ENCODE measurements at places on chromosomes 6 and 20.

- peak overlapping the region; percentile 80 for H3K27ac ChIP-seq
- peaks cover 31% of the 10 kb centered on the region for H3K36me3 ChIP-seq
- H3K4me1 ChIP-seq, result peaks cover 39% of the 10 kb centered on the region
- H3K4me3 ChIP-seq, result no peak overlapping the region
These were observed 3.9 kb downstream of the ZMYND8 start for GRCh38 chr20:47352332-47353238.

DNA sequence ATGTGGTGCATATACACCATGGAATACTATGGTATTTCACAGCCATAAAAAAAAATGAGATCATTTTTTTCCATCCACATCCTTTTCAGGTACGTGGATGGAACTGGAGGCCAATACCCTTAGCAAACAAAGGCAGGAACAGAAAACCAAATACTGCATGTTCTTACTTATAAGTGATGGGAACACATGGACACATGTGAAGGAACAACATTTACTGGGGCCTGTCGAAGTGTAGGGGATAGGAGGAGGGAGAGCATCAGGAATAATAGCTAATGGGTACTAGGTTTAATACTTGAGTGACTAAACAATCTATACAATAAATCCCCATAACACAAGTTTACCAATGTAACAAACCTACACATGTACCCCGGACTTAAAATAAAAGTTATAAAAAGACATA is 30.5 kb downstream of the CCN2 start:
- H3K27me3 ChIP-seq, result peaks cover 46% of the 10 kb centered on the region
- H3K27ac ChIP-seq, result no peak overlapping the region
- no peaks in the 10 kb centered on the region for H3K36me3 ChIP-seq
- no peak for DNase-seq
- no peak overlapping the region for H3K4me3 ChIP-seq

GRCh38 chr6:74764486-74764885 is 441.4 kb downstream of the COL12A1 start:
- no peaks in the 10 kb centered on the region for H3K4me1 ChIP-seq
- H3K4me3 ChIP-seq, result no peak overlapping the region
- no peaks in the 10 kb centered on the region for H3K36me3 ChIP-seq
- no peak overlapping the region for H3K27ac ChIP-seq
- H3K27me3 ChIP-seq, result no peaks in the 10 kb centered on the region

DNA sequence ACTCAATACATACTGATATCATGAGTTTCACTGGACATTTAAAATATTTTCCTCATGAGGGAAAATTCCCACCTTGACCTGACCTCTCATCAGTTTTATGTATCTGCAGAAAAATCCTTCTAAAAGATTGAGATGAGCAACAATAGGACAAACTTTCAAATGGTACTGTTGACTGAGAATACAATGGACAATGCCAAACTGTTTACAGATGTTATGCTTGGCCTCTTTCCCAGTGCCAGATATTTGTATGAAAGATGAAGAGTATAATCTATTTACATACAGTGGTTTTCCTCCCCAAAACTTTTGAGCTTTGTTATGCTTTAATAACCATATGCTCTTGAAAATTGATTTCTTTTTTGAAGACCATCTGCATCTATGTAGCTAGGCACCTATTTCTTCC is 245.1 kb upstream of the RSPO3 start:
- H3K4me1 ChIP-seq, result no peaks in the 10 kb centered on the region
- H3K27ac ChIP-seq, result no peak overlapping the region
- no peak overlapping the region for H3K4me3 ChIP-seq
- no peaks in the 10 kb centered on the region for H3K27me3 ChIP-seq
- DNase-seq, result no peak

DNA sequence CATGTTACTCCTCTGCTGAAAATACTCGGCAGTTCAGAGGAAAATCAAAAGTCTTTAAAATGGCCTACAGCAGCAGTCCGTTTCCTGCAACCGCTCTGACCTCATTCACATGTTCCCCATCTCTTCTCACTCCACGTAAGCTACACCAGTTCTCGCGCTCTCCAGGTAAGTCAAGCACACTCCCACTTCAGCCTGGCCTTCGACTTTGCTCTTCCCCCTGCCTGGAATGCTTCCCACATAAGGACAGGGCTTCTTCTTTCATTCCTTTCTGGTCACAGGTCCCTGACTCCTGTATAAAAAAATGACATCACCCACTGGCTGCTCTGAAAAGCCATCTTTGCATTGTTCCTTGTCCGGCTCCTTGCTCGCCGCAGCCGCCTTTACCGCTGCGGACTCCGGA is 42.7 kb downstream of the MGME1 start:
- H3K27ac ChIP-seq, result no peak overlapping the region
- no peak for DNase-seq
- H3K4me1 ChIP-seq, result no peaks in the 10 kb centered on the region
- H3K4me3 ChIP-seq, result no peak overlapping the region
- H3K36me3 ChIP-seq, result no peaks in the 10 kb centered on the region

GRCh38 chr6:20732896-20733295 is 198.6 kb downstream of the CDKAL1 start:
- DNase-seq, result no peak
- H3K27me3 ChIP-seq, result no peaks in the 10 kb centered on the region
- no peaks in the 10 kb centered on the region for H3K36me3 ChIP-seq
- no peaks in the 10 kb centered on the region for H3K4me1 ChIP-seq
- H3K4me3 ChIP-seq, result no peak overlapping the region
- no peak overlapping the region for H3K27ac ChIP-seq

- peaks cover 15% of the 10 kb centered on the region for H3K27me3 ChIP-seq
- H3K4me3 ChIP-seq, result peak overlapping the region; percentile 19
- peak; percentile 18 for DNase-seq
These were observed 23.2 kb upstream of the AKIRIN2 start for GRCh38 chr6:87724983-87725811.

- peak overlapping the region; percentile 65 for H3K4me3 ChIP-seq
- H3K27ac ChIP-seq, result peak overlapping the region; percentile 81
- DNase-seq, result peak; percentile 31
- peaks cover 51% of the 10 kb centered on the region for H3K36me3 ChIP-seq
- H3K4me1 ChIP-seq, result peaks cover 47% of the 10 kb centered on the region
These were observed 7.3 kb downstream of the THEMIS start for GRCh38 chr6:127893541-127893940.

DNA sequence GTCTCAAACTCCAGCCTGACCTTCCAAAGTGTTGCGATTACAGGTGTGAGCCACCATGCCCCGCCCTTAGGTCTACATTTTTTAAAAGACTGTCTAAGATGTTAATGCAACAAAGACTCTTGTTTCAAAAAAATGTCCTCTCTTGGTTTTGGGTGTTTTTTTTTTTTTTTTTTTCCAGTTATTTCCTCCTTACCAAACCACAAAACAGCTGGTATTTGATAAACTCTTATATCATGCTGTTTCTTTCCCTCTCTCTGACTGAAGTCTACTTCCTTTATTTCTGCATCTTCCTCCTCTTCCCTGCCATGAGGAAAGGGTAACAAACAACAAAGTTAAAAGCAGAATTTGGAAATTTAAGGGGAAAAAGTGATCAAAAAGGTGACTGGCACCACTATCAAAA is 21.2 kb downstream of the STK38 start:
- H3K4me1 ChIP-seq, result peaks cover 16% of the 10 kb centered on the region
- peaks cover 57% of the 10 kb centered on the region for H3K36me3 ChIP-seq
- no peak overlapping the region for H3K27ac ChIP-seq
- no peak overlapping the region for H3K4me3 ChIP-seq
- DNase-seq, result no peak

- H3K4me1 ChIP-seq, result no peaks in the 10 kb centered on the region
- no peaks in the 10 kb centered on the region for H3K36me3 ChIP-seq
- H3K27me3 ChIP-seq, result peaks cover 36% of the 10 kb centered on the region
- H3K27ac ChIP-seq, result no peak overlapping the region
These were observed 6.4 kb downstream of the MYLK4 start for GRCh38 chr6:2744209-2744771.

DNA sequence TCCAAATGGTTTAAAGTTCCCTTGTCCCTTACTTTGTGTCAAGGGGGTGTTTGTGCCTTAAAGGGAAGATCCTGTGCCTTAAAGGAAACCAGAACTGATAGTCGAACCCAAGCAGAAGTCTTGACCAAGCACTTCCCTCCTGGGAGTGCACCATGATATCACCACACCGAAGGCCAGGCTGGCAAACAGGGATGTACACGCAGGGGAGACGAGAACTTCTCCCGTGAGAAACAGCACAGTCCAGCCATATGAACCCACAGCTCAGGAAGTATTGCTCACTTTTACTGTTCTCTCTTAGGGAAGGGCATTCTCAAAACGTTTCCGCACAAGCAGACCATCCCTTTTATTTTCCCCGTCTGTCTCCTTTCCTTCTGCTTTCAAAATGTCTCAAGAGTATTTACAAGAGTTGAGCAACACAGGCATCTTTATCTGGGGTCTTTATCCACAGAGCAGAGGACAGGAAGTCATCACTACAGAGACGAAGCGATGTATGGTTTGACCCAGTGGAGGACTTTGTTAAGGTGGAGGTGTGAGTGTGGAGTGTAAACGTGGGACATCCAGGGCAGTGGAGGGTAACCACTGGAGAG is 12.8 kb upstream of the SERPINB1 start:
- peaks cover 63% of the 10 kb centered on the region for H3K4me1 ChIP-seq
- peak overlapping the region; percentile 87 for H3K27ac ChIP-seq
- no peaks in the 10 kb centered on the region for H3K27me3 ChIP-seq
- peaks cover 1% of the 10 kb centered on the region for H3K36me3 ChIP-seq
- no peak for DNase-seq

- H3K27me3 ChIP-seq, result no peaks in the 10 kb centered on the region
- peaks cover 15% of the 10 kb centered on the region for H3K36me3 ChIP-seq
- DNase-seq, result peak; percentile 62
These were observed 2.5 kb upstream of the TMEM14C start for GRCh38 chr6:10720265-10720959.

DNA sequence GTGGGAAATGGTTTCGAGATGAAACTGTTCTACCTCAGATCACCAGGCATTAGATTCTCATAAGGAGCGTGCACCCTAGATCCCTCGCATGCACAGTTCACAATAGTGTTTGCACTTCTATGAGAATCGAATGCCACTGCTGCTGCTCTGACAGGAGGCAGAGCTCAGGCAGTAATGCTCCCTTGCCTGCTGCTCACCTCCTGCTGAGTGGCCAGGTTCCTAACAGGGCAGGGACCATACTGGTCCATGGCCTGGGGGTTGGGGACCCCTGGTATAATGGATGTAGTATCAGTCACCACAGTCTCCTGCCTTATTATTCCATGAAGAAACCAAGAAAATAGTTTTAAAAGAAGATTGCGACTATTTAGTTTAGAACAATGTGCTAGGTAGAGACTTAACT is 127.5 kb downstream of the BCKDHB start:
- H3K4me3 ChIP-seq, result no peak overlapping the region
- no peak overlapping the region for H3K27ac ChIP-seq
- H3K27me3 ChIP-seq, result no peaks in the 10 kb centered on the region
- peaks cover 1% of the 10 kb centered on the region for H3K36me3 ChIP-seq

GRCh38 chr6:147724454-147724853 is 216.0 kb downstream of the SAMD5 start:
- H3K27me3 ChIP-seq, result no peaks in the 10 kb centered on the region
- no peak overlapping the region for H3K27ac ChIP-seq
- H3K4me1 ChIP-seq, result no peaks in the 10 kb centered on the region
- H3K4me3 ChIP-seq, result no peak overlapping the region

DNA sequence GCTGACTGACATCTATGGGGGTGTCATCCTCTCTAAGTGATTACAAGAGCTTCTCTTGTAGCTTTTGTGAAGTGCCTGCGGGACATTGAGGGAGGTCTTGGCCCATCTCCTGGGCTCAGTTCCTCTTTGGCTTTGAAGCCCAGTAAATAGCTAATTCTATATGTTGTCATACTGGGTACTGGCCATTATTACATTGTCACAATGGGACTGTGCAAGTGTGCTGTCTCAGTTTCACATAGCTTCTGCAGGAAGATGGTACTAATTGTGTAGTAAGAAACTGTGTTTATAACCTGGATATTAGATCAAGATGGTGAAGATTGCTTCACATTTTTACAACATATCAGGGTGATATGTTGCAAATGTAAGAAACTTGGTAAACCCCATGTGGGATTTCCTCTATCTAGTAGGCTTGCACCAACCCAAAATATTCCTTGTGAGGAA is 19.9 kb downstream of the SPINT3 start:
- peaks cover 16% of the 10 kb centered on the region for H3K27me3 ChIP-seq
- no peak overlapping the region for H3K4me3 ChIP-seq
- DNase-seq, result no peak
- no peaks in the 10 kb centered on the region for H3K4me1 ChIP-seq

DNA sequence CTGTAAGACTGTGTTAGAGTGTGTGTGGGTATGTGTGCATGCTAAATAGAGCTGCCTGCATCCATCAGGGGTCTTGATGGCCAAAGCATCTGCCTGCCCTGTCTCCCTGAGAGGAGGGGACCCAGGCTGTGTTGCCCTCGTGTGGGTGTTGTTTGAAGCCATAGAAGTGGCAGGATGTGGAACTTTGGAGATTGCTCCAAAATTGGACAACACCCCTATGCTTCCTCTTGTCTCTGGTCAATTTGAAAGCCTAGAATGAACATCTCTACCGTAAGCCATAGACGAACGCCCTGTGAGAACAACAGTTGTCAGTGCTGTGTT is 82.6 kb downstream of the ASXL1 start:
- DNase-seq, result no peak
- no peaks in the 10 kb centered on the region for H3K27me3 ChIP-seq
- peaks cover 12% of the 10 kb centered on the region for H3K4me1 ChIP-seq
- H3K36me3 ChIP-seq, result peaks cover 39% of the 10 kb centered on the region
- no peak overlapping the region for H3K4me3 ChIP-seq
- H3K27ac ChIP-seq, result no peak overlapping the region

DNA sequence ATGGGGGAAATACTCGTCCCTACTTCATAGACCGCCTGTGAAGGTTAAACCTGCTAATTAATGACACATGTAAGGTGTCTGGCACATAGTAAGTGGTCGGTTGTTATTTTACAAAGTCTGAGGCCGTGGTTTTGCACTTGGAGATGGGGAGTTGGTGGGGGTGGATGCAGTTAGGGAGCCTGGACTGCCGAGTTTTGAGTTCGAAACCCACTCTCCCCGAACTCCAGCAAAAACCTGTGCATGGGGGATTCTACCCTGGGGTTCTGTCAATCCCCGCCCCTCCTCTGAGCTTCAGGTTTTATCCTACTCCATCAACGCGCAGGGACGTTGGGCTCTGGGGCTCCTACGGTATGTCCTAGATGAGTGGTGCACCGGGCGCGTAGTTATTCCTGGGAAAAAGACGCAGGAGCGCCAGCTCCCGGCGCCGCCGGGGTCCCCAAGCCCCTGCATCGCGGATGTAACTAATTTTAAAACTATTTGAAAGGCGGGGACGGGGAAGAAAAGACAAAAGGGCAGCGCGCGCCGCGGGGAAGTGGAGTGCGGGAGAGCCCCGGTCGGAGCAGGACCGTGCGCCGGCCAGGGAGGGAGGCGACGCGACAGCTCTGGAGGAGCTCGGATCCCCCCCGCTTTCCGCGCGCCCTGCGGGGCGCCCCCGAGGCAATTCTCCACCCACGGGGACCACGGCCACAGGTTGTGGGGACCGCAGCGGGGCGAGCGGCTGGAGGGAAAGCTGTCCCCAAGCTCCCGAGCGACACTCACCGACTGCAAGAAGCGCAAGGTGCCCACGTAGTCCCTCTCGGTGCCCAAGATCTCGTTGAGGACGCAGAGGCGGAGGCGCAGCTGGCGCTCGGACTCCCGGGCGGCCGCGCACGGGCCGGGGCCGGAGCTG is 672 bp downstream of the PREX1 start:
- peak overlapping the region; percentile 95 for H3K4me3 ChIP-seq
- peaks cover 44% of the 10 kb centered on the region for H3K4me1 ChIP-seq
- H3K27ac ChIP-seq, result peak overlapping the region; percentile 73
- H3K27me3 ChIP-seq, result peaks cover 50% of the 10 kb centered on the region
- peaks cover 6% of the 10 kb centered on the region for H3K36me3 ChIP-seq

- peaks cover 18% of the 10 kb centered on the region for H3K4me1 ChIP-seq
- no peak overlapping the region for H3K27ac ChIP-seq
- peaks cover 2% of the 10 kb centered on the region for H3K36me3 ChIP-seq
- DNase-seq, result no peak
- H3K27me3 ChIP-seq, result peaks cover 38% of the 10 kb centered on the region
These were observed 29.3 kb downstream of the SCML4 start for GRCh38 chr6:107794771-107795170.
